Activated naive CD4-positive, alpha-beta T cell (primary cell): ENCODE measurements at places on chromosomes 2 and 18.

GRCh38 chr2:216424274-216424673 is 12.0 kb downstream of the SMARCAL1 start:
- no peak for DNase-seq

DNA sequence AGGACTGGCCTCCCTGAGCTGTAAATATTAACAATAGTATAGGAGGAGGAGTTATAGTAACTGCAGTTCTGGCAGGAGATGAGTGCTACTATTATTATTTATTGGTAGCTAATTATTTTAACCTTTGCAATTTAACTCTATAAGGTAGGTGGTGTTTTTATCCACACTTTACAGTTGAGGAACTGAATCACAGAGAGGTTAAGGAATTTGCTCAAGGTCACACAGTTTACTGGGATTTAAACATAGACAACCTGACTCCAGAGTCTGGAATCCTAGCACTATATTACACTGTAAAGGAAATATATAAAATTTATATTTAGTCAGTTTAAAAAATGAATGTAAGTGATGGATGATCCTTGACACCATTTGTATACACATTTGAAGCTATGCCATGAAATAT is 2.1 kb downstream of the ERICH2 start:
- DNase-seq = no peak

GRCh38 chr18:40292985-40293710 is 1661.9 kb upstream of the PIK3C3 start:
- no peak for DNase-seq

DNA sequence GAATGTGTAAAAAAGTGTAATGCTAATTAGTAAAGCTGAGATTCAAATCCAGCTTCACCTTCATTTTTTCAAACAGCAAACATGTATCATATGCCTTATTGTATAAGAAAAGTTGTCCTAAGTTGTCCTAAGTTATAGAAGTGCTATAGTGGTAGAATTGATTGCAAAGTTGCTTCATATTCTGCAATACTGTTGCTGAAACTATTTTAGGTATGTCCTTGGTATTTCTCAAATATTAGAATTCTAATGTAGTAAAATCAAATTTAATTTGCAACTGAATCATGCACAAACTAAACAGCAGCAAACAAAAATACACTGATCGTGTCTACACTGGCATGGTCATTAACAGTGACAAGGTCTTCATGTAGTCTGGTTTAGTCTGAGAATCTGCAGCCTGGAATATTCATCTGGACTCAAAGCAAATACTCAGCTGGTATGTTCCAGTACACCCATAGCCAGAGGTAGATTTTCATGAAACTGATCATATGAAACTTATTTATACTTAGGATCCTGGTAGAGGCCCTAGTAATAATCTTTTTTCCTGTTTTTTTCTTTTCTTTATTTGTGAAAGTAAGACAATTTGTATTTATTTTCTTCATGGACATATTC is 555.6 kb upstream of the ZEB2 start:
- no peak for DNase-seq

DNA sequence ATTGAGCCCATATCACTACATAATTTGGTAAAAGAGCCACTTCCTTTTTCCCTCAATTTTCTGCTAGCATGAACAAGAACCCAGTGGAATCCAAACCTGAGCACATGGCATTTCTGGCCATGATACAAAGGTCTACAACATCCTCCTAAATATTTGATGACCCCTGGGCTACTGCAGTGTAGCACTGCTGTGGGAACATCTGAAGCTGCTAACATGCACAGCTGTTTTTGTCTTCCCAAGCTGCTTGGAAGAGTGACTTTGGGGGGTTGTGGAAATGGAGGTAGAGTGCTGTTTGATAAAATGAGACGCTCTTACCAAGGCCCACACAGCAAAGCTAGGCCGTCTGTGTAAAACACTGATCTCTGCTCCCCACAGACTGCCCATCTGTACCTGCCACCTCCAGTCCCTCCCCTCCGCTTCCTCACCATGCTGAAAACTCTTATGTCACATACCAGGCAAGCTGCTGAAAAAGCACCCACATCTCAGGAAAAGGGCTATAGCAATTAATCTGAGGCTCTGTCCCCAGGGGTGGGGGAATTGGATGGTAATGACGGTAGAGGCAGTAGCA is 197.2 kb upstream of the HNRNPA3 start:
- no peak for DNase-seq

- no peak for DNase-seq
Measured at GRCh38 chr2:223418604-223419199, 183.5 kb downstream of the SCG2 start.

DNA sequence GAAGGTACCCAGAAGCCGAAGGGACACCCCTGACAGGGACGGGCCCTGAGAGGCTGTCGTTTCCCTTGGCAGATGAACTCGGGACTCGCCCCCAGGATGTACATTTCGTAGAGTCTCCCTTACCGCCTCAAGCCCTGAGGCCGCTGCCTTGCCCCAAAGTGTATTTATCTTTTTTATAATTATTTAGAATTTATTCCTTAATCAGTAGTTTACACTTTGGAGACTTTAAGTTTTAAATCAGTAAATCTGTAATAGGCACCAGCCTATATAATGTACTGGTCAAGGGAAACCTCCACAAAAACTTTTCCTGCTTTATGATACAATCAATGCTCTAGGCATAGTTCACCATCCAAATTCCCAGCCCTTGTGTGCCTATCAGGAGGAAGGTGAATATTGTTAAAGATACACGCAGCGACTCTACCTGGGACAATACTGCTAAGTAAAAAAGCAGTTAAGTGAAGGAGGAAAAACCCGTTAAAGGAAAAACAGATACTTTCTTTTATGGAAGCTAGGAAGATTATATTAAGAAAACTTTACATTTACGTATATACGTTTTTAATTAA is 848 bp downstream of the VRK2 start:
- DNase-seq = no peak

- no peak for DNase-seq
Measured at GRCh38 chr2:201698588-201699226, at the start of gene MPP4. Gene MPP4 (minus strand): TSS chr2:201698644. CDS start chr2:201693954, 4,690 bp downstream.

DNA sequence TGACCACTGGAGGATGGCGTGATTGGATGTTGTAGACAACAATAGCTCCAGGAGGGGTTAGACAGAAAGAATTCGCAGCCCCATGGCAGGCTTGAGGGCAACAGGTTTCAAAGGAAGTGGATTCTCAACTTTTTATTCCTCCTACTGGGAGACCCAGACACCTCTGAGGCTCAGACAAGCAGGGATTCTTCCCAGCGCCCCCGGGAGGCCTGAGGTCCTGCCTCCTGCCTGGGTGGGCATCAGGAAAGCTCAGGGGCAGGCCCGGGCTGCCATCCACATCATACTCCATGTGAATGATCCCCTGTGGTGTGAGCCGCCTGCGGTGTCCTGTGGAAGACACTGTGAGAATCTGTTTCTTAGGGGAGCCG is 203.5 kb downstream of the CYP26B1 start:
- no peak for DNase-seq

DNA sequence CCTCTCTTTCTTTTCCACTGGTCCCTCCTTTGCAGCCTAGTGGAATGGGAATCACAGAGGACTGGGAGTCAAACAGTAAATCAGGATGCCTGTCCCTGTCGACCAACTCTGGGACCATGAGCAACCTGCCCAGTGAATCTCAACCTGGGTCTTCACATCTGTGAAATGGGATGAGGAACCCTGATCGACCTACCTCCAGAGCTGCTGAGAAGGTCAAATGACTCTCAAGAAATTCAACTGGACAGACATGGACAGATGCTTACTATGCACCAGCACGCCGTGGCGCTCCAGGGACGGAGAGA is 73.3 kb upstream of the TAF1B start:
- DNase-seq = no peak

- no peak for DNase-seq
Measured at GRCh38 chr2:8676191-8676920, 5.5 kb upstream of the ID2 start.

DNA sequence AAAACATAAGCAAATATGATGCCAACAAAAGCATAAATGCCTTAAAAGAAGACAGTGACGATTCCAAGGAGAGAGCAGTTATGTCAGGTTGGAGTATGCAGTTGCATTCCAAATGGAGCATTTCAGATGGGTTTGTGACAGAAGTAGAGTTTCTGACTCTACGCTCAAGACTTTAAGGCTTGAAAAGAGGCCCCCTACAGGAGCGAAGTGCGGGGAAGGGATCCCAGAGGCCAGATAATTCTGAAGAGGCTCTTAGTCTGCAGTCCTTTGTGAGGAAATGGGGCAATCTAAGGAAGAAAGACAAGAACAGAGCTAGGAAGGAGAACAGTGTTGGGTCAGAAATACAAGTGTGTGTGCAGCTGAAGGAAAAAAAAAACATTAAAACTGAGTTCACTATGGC is 95.5 kb downstream of the ZNF521 start:
- DNase-seq = no peak

DNA sequence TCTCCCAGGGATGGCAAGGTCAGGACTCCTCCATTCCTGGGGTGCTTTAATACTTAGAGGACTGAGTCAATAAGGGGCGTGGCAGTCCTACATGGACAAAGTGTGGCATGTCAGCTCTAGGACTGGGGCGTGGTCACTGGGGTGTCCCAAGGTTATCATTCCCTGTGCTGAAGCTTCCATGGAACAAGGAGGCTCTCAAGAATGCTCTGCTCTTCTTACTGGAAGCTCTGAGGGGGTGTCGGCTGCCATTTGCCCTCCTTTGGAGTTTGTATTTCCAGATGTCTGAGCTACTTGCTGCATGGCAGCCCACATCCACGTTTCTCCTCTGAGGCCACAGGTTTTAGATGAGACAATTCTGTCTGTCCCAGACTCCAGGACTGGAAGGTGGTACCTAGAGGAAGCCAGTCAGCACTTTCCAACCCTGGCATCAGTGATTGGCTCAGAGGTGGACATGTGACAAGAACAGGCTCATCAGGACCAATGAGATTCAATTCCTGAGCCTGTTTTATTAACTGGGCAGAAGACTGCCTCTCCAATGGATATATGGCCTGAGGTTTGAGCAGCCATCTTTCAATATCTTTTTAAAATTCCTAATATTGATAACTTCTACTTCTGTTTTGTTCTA is 128.9 kb upstream of the ARL4C start:
- DNase-seq = no peak
